Stimulated activated CD4-positive, alpha-beta T cell treated with anti-CD3 and anti-CD28 coated beads, Interleukin-15, amount 100 ng/mL, for 1 hour (primary cell): ENCODE measurements at places on chromosomes 13 and 19.
A peak's percentile ranks its signal among the peaks of the same experiment; 100 is the strongest.

GRCh38 chr13:80012251-80012650 lies 328.7 kb downstream of the SPRY2 start:
- DNase-seq, result no peak

DNA sequence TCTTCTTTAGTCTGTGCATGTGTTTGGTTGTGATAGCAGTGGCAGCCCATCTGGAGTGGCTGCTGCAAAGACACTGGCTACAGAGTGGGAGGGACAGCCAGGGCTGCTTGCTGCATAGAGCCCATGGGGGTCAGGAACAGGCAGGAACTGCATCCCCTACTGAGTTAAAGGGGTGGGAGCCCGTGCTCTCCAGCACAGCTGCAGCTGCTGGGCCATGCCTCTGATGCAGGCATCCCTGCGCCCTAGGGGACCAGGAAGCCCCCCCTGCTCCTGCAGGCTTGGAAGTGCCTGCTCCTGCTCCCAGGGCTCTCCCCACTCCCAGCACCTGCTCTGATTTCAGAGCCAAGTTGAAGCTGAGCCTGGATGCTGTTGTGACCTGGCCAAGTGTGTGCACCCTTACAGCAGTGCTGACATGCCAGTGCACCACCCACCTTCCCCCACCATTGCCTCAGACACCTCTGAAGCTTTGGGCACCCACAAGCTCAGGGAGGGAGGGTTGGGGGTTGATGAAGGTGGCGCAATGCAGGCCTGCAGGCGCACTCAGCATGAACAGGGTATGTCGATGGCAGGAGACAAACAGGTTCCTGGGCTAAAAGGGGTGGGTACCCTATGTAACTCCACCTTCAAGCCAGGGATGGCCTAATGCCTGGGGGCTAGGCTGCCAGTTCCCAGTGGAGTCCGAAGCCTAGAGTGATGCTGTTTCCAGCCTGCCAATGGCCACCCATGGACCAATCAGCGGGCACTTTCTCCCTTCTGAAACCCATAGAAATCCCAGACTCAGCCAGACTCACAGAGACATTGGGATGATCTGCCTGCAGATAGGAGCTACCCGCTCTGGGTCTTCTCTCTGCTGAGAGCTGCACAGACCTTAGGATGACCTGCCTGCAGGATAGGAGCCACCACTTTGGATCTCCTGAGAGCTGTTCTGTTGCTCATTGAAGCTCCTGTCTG lies 919.9 kb upstream of the MIR17HG start:
- DNase-seq, result no peak

DNA sequence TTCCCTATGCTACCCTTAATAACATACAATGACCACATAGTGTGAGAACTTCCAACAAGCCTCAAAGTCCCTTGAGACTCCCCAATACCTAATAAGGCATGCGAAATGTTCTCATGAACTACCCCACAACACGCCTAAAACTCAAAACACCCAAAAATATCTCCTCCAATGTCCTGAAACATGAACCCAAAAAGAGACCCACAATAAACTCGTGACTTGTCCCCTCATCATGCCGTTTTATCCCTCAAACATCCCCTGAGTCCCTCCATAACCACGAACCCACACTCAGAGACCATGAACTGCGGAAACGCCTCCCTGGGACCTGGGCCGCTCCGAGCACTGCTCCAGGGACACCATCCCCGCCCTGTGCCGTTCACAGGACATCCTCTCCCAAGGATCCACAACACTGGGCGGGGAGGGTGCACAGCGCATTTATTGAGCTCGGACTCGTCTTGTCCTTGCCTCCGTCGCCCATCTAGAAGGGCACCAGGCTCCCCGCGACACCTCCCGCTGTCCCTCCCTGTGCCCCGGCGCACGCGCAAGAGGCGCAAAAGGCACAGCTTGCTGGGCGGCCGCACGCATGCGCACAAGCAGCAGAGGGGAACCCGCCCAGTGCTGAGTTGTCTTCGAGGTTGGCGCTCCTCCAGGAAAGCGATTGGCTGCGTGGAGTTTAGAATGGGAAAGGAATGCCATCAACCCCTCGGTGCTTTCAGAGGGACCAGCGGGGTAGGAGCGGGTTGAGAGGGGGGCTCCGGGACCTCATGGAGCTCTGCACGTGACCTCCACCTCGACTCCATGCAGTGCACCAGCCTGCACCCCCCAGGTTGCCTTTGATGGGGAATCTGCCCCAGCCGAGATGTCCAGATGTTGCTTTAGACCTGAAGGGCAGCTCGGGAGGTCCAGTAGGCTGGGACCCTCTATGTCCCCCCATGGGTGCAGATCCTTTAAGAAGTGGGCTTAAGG lies 8.8 kb downstream of the FXYD3 start:
- peak; percentile 81 for DNase-seq

DNA sequence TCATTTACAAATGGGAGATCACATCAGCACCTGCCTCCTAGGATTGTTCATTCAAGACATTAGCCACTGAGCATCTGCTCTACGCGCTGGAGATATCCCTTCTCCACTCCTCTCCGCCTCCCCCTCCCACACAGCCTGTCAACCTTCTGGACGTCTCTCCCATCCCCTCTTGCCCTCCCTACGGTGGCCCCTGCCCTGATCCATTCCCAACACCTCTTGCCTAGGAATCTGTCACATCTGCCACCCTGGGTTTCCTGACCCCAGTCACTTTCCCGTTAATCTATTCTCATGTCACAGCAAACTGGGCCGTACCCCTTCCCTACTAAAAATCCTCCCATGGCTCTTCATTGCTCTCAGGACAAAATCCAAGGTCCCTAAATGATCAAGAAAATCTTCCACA lies 10.3 kb downstream of the DYRK1B start:
- DNase-seq, result no peak

DNA sequence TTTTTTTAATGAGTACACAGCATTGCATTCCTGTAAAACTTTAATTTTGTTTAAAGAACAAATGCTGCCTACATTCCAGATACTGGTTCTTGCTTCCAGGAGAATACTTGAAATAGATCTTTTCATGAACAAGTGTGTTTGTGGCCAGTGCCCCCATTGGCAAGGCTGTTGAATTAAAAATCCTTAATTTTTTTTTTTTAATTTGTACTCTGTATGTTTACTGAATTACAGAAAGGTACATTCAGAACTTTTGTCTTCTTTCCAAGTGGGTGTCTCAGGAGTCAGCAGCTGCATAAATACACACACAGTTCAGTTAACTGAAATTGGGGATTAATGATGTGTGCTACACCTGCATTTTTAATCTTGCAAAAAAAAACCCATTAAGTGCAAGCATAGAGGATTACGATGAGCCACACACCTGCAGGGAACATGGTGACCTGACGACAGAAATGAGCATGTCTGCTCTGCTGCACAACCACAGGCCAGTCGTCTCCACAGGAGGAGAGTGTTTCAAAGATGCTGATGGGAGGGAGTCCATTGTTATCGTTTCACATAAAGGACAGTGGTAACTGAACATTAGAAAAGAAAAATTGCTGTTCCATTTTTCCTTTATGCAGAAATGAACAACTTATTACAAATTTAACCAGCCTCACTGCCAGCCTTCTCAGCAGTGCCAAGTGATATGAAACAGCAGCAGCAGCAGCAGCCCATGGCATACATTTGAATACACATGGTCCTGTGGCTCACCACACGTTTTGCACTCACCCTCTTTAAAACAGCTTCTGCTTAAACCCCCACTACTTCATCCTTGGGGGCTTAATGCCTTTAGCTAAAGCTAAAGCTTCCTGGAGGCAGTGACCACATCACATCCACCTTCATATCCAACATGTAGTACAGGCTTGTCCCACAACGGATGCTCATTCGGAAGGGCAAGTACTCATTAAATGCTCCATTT lies 72.3 kb upstream of the RFC3 start:
- DNase-seq, result no peak

- DNase-seq, result no peak
Measured at GRCh38 chr19:35285095-35285449, 2.7 kb downstream of the HAMP start.

DNA sequence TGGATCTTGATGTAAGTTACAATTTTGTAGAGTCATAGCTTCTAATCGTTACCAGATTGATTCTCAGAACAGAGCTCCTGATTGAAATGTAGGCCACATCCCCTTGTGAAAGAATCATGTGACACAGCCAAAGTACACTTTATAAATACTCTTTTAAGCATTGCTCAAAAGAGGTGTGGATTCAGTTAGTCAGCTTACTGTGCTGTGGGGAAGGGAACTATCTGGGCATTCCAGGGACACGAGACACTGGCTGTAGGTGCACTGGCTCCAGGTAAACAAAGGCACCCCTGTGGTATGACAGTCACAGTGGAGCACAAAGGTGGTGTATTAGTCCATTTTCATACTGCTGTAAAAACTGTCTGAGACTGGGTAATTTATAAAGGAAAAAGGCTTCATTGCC lies 222.8 kb downstream of the LIG4 start:
- DNase-seq, result no peak

- no peak for DNase-seq
Measured at GRCh38 chr13:38483623-38484022, 134.0 kb downstream of the UFM1 start.
